ENCODE measurements at places on chromosomes 11 and 22.

DNA sequence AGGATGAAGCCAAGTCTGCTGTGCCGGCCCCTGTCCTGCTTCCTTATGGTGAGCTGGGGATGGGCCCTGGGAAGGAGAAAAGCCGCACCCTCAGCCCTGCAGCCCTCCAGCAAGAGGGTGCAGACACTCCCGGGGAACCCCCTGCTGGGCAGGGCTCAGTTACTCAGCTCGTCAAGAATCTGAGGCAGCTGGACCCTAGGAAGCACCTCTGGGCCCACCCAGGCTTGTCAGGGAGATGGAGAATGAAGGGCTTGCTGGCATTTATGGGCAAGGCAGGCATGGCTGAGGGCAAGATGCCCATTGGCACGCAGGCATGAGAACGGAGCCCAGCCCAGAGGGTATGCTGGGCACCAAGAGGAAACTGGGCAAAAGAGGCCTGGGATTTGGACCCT is 12.9 kb downstream of the RELT start:
- no peak for DNase-seq

DNA sequence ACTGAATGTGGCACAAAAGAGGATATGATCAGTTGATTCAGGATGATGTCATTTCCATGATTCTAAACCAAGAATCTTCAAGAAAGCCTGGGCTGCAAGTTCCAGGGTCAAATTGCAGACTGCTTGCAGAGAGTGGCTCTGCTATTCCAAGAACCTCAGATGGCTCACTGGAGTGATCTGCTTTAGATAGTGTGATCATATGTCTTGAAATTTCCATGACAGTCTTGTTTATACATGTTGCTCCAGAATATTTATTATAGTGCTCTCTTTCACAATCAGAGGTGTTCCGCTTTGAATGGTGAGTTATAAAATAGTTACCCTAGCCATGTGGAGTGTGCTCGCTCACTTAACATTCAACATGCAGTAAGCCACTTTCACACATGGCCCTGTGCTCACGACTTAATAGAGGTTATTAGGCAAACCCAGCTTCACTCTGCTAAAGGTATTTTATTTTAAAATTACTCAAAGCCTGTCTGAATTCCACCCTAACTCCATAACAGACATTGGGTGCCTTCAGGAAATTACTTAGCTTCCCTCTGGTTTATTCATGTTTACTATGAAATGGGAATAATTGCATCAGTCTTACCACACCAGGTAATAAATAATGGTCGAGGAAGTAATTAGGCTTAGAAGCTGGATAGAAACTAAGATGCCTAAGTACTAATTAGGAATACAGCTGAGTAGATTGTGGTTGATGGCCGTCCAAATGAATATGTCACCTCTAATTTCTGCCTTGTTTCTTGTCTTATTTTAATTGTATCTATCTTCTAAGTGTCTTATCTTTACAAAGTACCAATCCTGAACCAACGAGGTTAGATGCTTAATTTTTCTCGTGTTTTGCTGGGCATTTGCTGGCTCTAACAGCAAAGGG is 187.9 kb downstream of the ETS1 start:
- DNase-seq, result no peak

- DNase-seq, result no peak
Measured at GRCh38 chr11:13965337-13965736, 2.8 kb downstream of the SPON1 start.

- DNase-seq, result no peak
Measured at GRCh38 chr11:107563702-107564101, 1.8 kb downstream of the ALKBH8 start.

DNA sequence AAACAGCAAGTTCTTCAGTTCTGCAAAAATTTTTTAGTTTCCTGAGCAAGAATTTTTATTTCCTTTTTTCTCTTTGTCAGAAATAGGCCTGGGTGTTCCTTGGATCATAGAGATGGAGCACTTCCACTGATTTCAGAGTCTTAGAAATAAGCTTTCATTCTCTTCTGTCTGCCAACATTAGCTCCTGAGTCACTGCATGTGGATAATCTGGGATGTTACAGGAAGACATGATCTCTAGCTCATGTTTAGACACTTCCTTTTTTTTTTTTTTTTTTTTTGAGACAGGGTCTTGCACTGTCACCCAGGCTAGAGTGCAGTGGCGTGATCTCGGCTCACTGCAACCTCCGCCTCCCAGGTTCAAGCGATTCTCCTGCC is 13.2 kb upstream of the TMEM218 start:
- no peak for DNase-seq

DNA sequence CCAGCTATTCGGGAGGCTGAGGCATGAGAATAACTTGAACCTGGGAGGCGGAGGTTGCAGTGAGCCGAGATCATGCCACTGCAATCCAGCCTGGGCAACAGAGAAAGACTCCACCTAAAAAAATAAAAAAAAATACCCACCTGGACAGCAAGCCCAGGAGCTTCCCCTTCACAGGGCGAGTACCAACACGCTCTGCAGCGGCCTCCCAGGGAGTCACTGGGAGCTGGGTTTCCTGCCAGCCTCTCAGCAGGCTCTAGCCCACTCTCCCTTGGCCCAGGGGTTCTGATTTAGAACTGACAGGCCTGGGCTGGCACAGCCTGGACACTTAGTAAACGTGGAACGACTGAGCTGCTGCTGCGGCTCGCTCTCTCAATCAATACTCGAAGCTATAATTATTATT is 2.0 kb upstream of the CABP7 start:
- no peak for DNase-seq

DNA sequence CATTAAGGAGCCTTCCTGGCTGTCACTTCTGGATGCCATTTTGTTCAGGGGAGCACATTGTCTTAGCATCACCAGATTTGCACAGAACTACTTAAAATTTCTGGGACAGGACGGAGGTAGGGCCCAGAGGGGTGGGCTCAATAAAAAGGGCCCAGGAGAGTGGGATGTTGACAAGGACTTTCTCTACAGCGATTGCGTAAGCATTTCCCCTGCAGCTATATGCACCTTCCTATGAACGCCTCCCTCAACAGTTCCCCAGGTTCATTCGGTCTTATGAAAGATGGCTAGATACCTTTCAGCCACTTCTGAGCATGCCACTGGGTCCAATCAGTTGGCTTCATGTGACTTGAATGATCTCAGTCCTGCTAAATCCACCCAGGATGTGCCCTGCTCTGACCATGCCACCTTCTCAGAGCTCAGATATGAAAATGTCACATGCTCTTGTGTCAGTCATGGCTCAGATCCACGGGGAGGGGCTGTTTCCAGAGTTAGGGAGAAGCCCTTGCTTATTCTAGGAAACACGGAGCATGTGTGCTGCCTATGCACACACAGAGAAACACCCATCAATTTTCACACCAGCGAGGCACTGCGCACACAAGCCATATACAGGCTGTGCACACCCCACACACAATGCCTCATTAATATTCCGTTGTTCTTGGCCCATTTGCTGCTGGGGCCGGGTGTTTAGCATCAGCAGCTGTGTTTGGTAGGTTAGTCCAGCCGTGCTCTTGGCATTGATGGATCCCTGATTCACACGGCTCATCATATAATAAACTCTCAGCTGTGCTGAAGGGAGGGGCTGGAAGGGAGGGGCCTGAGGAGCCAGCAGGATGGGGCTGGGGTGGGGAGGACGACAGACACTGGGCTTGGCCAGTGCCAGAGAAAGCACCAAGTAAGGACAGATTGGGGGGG is 52.5 kb upstream of the NNMT start:
- DNase-seq, result no peak

- DNase-seq, result no peak
Measured at GRCh38 chr11:66124564-66124963, 54.5 kb downstream of the PACS1 start.

DNA sequence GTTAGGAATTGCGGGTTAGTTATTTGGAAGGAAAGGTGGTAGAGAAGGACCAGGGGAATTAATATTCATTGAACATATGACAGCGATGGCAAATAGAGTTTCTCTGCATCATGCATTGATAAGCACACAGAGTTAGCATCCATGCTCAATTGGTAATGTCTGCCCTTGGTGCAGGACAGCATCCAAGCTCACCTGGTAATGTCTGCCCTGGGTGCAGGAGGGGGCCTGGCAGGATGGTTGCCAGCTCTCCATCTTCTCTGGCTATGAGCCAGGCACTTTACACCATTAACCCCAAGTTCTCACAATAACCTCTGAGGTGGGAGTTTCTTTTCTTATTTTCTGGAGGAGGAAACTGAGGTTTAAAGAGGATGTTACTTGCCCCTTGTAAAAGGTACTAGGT is 50.4 kb upstream of the RBFOX2 start:
- no peak for DNase-seq

DNA sequence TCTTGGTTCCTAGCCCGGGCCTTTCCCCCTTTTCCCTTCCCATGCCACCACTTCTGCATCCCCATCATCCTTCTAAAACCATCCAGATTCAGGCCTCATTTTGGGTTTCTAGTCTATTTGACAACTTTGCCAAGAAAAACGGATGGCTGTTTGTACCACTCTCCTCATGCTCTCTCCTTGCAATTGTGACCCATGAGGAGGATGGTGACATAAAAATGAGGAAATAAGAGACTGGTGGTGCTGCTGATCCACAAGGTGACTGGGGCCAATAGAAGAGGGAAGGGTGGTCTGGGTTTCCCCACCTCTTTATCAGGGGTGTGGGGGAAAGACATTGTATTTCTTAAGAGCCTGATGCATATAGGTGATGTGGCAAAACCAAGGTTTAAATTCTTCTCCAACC is 1.0 kb downstream of the MS4A4A start:
- DNase-seq, result no peak

DNA sequence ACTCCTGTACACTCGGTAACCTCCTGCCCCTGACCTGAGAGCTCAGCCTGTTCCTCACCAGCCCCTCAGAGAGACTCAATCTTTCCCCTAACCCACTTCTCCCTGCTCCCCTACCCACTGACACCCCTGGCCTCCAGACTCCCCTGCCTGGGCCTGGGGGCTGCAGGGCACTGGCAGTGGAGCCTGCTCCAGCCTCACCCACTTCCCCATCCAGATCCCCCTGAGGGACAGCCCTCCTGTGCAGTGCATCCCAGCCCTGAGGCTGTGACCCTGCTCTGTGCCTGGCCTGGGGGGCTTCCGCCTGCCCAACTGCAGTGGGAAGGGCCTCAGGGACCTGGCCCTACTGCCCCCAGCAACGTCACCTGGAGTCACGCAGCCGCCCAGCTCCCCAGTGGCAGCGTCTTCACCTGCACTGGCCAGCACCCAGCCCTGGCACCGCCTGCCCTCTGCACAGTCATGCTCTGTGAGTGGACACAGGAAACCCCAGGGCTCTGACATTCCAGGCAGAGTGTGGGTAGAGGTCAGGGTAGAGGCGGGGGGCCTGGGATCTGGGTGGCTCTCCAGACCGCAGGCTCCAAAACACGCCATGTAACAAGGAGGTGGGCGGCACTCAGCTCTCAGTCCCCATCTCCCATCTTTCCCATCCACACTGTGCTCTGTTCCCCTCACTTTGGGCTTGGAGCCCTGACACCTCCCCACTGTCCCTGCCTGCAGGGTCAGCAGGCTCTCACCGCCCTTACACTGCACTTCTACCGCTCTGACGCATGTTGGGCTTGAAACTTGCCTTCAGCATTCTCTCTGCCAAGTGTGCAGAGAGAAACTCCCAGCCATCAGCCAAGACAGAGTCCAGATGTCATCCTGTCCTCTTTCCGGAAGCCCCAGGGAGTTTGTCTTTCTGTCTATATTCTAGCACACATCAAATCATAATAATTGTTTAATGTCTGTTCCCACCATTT is 5.1 kb downstream of the VSIG10L2 start:
- peak; percentile 60 for DNase-seq

DNA sequence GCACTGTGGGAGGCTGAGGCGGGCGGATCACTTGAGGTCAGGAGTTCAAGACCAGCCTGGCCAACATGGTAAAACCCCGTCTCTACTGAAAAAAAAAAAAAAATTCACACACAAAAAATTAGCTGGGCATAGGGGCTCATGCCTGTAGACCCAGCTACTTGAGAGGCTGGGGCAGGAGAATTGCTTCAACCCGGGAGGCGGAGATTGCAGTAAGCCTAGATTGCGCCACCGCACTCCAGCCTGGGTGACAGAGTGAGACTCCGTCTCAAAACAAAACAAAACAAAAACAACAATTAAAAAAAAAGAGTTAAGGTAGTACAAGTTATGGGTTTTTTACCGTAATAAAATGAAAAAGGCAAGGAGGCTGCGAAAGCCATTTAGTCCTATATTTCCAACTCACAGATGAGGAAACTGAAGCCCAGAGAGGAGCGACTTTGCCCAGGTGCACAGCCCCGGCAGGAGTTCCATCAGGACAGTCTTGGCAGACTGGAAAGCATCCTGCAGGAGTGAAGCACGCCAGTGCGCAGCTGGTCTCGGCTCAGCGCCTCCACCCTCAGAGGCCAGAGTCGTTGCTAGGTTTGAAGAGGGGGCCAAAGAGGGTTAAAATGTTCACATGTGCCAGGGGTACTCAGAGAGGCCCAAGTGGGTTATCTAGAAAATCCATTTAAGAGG is 3.8 kb upstream of the FADS3 start:
- DNase-seq, result no peak

- no peak for DNase-seq
Measured at GRCh38 chr11:69466039-69466438, 15.4 kb upstream of the LINC01488 start.

DNA sequence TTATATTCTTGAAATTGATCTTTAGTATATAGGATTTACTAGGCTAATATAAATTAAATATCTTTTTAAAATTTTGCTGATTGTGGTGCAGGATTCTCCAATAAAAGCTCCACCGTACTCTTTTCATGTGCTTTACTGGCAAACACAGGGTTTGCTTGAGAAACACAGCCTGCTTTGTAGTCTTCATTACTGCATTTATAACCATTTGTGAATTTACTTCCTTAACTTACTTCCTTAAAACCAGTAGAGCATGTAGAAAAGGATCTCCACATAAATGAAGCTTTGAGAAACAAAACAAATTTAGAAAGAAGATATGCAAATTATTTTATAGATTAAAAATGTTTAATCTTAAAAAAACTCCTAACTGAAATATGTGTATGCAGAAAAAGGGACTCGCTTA is 28.8 kb downstream of the SWAP70 start:
- no peak for DNase-seq

DNA sequence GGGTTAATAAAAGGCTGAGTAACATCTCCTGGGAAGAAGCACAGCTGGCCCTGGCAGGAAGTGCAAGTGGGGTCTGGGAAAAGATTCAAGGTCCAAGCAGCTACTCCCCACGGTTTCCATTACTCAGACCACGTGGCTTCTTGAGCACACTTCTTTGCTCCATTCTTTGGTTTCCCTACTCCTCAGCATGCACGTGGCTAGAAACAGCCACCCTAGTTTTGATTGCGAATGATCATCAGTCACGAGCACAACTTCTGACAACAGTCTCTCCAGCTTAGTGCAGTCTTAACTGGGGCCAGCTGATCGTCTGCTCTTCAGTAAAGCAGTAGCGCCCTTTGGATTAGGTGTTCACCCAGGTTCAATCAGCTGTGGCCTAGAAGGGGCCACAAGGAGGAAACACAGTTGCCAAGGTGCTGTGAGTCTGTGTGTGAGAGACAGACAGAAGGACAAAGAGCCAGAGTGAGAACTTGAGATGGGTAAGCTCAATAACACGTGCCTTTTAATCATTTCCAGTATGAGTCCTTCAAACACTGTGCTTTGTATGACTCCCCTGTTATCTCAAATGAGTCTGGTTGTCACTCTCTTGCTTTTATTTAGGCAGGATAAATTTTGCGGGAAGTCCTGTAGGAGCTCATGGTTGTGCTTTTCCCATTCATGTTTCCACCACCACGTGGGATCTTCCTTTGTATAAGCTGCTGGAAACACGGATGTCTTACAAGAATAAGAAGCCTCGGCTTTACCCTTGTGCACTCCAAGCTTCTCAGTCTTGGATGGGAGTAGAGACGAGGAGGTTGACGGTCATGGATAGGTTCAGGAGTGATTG is 901 bp upstream of the PARVA start:
- no peak for DNase-seq

GRCh38 chr11:64902102-64902900 is 14.7 kb downstream of the ATG2A start:
- no peak for DNase-seq
